ENCODE measurements at places on chromosomes 2 and 18.

DNA sequence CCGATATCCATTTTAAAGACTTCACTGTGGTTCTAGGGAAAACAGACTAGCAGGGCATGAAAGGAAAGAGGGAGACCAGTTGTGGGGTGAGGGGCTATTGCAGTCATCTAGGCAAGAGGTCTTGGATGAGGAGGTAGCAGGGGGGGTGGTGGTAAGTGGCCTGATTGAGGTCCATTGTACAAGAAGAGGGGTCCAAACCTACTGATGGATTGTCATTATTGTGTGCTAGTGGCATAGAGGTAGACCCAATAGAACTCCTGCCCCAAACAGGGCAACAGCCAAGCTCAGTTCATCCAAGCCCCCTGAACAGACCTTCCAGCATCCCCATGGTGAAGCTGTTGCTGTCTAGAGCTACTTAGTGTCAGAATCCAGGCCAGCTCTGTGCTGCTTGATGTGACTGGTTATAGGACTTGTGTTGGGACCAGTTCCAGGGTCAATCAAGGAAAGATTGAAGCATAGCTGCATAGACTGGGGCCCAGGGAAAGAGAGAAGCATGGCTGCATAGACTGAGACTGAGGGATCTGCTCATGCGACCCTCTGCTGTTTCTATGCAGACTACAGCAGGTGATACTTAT, 7.0 kb downstream of the ASAP2 start:
- no peak for DNase-seq

GRCh38 chr2:140988597-140988996, 1142.2 kb downstream of the LRP1B start:
- DNase-seq = no peak

GRCh38 chr2:594297-594949, 82.8 kb downstream of the TMEM18 start:
- no peak for DNase-seq

GRCh38 chr2:205270689-205271088, 411.6 kb upstream of the NRP2 start:
- no peak for DNase-seq

GRCh38 chr2:74333896-74334586, 9.2 kb downstream of the SLC4A5 start:
- no peak for DNase-seq

- no peak for DNase-seq
Measured at GRCh38 chr2:60441800-60442199, 111.7 kb downstream of the BCL11A start.

GRCh38 chr18:49619801-49620200, 57.9 kb downstream of the LIPG start:
- no peak for DNase-seq

GRCh38 chr2:73986085-73986681, 1.5 kb downstream of the TET3 start:
- no peak for DNase-seq

GRCh38 chr18:22796113-22796512, 137.0 kb upstream of the RBBP8 start:
- no peak for DNase-seq

DNA sequence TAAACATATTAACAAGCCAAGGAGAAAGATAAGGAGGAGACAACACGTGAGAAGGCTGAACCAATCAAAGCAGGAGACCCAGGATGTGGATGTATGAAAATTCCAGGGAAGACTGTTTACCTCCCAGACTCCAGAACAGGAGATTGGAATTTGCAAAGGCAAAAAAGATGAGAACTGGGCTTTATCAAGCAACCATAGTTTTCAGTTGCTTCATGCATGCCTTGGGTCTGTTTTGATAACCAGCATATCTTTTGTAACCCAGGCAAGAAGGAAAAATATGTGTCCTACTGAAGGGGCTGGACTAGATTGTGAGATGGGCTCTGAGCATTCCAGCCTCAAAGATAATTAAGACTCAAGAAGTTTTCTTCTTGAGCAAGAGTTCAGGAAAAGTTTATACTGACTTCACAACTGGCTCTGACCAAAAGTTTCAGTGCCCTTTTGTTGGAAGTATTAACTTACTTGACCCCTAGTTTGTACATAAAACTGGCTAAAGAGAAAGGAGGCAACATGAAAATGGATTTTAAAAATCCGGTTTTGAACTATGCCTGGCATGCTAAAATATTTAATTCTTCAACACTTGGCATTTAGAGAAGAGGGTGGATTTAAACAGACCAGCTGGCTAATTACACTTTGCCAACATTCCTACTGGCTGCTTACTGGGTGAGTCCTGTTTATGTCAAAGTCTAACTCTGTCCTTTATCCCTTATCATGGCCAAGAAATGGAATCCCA, 79.3 kb upstream of the CD28 start:
- DNase-seq = peak; percentile 50

- DNase-seq = no peak
Measured at GRCh38 chr18:47373465-47373864, 122.0 kb upstream of the SKOR2 start.

- no peak for DNase-seq
Measured at GRCh38 chr2:223041527-223042109, 10.4 kb upstream of the KCNE4 start.

GRCh38 chr2:121690095-121690494, 40.8 kb upstream of the CLASP1 start:
- DNase-seq = no peak

GRCh38 chr2:188628989-188629752, 337.5 kb downstream of the GULP1 start:
- DNase-seq = no peak

DNA sequence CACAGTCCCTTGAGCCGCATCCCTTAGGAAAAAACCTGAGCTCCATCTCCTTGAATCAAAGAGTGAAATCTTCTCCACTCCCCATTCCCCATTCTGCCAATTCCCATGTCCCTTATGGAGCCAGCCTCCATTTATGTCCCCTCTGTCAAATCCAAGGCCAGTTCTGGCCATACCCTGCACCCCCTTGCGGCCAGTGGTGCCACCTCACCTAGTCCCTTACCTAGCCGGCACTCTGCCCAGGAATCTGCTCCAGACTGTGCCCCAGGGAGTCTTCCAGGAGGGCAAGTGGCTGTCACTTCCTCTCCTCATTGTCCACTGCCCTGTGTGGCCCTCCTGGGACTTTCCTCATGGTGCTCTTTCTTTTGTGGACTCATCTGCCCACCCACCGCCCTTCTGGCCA, 195.4 kb upstream of the RMP24 start:
- DNase-seq = no peak

GRCh38 chr18:23949863-23950262, 64.7 kb upstream of the TTC39C start:
- DNase-seq = no peak

DNA sequence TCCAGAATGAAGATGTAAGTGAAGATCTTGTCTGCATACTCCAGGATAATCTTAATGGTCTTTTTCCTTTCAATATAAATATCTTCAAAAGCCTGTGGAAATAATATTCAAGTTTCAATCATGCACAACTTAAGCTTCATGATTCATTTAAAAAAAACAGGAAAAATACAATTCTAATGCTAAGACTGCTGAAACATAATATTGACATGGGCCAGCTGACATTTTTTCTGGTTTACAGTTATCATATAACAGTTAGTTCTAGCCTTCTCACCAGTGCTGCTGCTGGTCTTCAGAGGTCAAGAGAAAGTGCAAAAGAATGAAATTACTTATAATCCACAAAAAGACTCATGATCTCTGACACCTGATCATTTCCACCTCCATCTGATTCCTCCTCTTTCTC, 110.4 kb upstream of the SCN1A start:
- DNase-seq = no peak

DNA sequence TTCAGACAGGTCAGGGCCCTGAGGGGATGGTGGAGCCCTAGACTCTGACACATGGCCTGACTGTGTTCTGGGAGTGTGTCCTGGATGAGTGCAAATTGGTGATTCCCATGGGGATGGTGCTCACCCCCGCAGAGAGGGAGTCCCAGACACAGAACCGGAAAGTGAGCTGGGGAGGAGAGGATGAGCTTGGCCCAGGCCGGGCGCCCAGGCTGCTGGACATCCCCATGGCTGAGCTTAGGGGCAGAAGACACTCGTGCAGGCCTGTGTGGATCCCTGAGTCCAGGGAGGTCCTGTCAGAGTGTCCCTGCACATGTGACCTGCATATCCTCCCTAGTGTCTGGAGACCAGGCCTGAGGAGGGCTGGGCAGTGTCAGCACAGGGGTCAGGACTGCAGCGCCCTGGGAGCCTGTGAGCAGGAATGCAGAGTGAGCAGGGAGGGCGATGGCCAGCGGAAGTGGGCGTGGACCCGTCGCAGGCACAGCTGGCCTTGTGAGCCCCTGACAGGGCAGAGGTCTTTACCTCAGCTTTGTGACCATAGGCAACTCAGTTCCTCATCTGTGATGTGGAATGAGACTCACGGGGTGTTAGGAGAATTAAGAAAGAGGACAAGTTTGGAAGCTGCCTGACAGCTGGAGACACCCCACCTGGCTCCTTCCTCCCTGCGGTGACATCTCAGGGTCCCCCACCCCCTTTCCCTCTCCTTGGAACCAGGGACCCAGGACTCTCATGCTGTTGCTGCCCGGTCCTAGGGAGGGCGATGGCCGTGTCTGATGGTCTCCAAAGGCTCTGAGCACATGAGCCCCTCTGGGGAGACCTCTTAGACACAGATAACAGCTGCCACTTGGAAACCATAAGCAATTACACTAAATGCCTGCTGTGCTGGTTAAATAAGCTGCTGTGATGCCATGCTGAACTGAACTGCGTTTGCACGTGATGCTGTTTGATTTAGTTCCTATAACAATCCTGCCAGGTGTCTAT, 62.6 kb upstream of the HS6ST1 start:
- DNase-seq = no peak

- DNase-seq = peak; percentile 39
Measured at GRCh38 chr18:4017480-4017879, 437.6 kb downstream of the DLGAP1 start.

Measured in erythroblast (primary cell).